GM13977 (cell line): ENCODE measurements at places on chromosomes 7 and 10.

- DNase-seq = no peak
Observed at GRCh38 chr7:47535035-47535703, 46.7 kb downstream of the TNS3 start.

GRCh38 chr7:45699726-45700390 is 125.7 kb downstream of the ADCY1 start:
- no peak for DNase-seq

DNA sequence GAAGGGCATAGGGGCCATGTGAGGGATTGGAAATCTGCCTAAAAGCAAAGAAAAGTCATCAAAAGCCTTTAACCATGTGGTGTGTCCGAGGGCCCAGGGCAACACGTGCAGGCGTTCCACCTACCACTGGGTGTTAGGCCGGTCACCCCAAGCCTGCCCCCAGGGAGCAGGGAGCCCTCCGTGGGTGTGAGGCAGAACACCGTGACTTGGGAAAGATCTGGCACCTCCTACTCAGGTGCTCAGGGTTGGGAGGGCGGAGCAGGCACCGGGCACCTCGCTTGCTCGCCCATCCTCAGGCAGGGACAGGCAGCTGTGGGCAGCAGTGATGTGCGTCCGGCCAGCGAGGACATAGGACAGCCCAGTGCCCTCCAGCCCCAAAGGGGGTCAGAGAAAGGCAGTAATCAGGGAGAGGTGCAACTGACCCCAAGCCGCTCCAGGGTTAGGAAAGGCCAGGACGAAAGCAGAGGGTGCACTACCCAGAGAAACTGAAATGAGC is 80.7 kb upstream of the CHST15 start:
- DNase-seq = no peak

GRCh38 chr7:13894954-13895353 is 94.5 kb downstream of the ETV1 start:
- DNase-seq = no peak

- DNase-seq = no peak
Observed at GRCh38 chr10:95276367-95277200, 14.2 kb downstream of the PDLIM1 start.

GRCh38 chr10:95475827-95476468 is 85.2 kb downstream of the SORBS1 start:
- no peak for DNase-seq

GRCh38 chr7:21941611-21942141 is 4.0 kb downstream of the CDCA7L start:
- DNase-seq = peak; percentile 43

DNA sequence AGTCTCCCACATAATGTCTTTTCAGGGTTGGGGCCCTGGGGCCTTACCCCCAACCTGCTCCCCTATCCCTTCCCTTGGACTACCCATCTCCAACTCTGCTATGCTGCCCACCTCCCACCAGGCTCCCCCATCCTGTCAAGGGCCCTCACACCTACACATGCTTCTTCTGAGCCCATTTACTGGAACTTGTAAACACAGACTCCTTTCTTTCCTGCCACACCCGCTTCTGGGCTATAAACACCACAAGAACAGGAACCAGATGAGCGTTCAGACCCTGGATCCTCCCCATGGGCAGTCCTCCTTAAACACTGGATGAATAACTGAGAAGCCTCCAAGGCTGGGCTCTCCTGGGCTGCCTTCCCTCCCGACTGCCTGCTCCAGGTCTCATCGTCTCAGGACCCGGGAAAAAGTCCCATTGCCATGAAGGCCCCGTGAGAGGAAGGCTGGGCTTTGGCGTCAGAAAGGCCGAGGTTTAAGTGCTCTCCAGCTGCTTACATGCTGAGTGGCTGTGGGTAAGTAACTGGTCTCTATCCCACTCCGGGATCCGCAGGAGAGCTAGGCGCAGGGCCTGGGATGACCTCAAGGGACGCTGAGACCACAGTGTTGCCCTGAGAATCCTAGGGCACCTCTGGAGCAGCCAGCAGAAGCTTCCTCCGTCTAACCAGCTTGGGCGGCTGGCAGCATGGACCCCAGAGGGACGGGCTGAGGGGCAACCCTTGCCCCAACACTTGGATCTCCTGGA is 15.6 kb upstream of the CRHR2 start:
- no peak for DNase-seq
